ENCODE measurements at places on chromosomes 4 and X. TPM values are rescaled to one million over a fixed set of nuclear protein-coding genes. Genes with fewer than 3 reads are reported as not detected.

DNA sequence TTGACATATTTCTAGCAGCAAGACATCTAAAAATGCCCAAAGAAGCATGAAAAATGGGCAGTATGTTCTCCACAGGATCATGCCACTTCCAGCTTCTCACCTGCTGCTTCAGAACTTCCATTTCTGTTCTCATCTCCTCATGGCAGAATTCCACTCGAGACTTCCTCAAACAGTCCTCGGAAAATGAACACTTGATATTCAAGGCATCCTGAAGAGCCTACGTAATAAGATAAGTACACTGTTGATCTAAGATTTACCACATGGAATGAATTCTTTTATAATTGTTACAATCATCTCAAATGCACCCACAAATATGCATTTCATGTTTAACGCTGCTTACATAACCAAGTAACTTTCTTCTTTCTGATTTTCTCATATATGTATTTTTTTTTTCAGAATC, 14.1 kb downstream of the TNIP3 start:
- no peak overlapping the region for H3K4me3 ChIP-seq
- H3K27me3 ChIP-seq: no peaks in the 10 kb centered on the region
- H3K27ac ChIP-seq: no peak overlapping the region
- no peaks in the 10 kb centered on the region for H3K4me1 ChIP-seq
- DNase-seq: no peak
- H3K36me3 ChIP-seq: no peaks in the 10 kb centered on the region

- no peaks in the 10 kb centered on the region for H3K4me1 ChIP-seq
- no peak overlapping the region for H3K4me3 ChIP-seq
- no peaks in the 10 kb centered on the region for H3K27me3 ChIP-seq
Measured at GRCh38 chr4:111506706-111507105, 638.5 kb upstream of the FAM241A start.

- no peaks in the 10 kb centered on the region for H3K27me3 ChIP-seq
- H3K4me1 ChIP-seq: peaks cover 4% of the 10 kb centered on the region
- H3K4me3 ChIP-seq: peak overlapping the region; percentile 23
Measured at GRCh38 chrX:3176439-3176820, 135.2 kb downstream of the ARSF start.

- no peak overlapping the region for H3K4me3 ChIP-seq
- H3K27ac ChIP-seq: peak overlapping the region; percentile 59
- H3K36me3 ChIP-seq: peaks cover 7% of the 10 kb centered on the region
- DNase-seq: peak; percentile 79
- no peaks in the 10 kb centered on the region for H3K27me3 ChIP-seq
- peaks cover 6% of the 10 kb centered on the region for H3K4me1 ChIP-seq
Measured at GRCh38 chr4:67687636-67688035, 13.3 kb downstream of the UBA6 start.

DNA sequence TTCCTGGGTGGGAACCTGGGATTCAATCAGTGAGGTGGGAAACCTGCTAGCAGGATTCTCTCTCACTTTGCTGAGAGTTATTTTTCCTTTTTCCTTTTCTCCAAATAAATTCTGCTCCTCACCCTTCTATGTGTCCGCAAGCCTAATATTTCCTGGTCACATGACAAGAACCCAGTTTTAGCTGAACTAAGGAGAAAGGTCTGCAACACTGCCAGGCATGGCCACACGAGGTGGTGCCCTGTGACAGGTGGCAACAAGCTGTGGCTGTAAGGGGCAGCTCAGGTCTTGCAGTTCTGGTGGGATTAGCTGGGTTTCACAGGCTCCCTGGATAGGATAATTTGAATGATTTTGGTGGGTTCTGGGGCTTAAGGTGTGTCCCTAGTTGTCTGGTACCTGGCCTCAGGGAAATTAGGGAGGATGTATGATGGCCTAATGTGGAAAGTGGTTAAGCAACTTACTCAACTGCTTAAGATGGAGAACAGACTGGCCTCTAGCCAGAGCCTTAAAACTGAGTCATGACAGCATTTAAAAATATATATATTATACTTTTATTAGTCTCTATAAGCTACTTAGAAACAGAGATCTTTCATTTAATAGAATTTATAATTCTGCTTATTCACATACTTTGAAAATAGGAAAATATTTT, 215.0 kb downstream of the IL15 start:
- peak; percentile 64 for DNase-seq
- H3K4me3 ChIP-seq: no peak overlapping the region
- no peak overlapping the region for H3K27ac ChIP-seq
- H3K36me3 ChIP-seq: no peaks in the 10 kb centered on the region

DNA sequence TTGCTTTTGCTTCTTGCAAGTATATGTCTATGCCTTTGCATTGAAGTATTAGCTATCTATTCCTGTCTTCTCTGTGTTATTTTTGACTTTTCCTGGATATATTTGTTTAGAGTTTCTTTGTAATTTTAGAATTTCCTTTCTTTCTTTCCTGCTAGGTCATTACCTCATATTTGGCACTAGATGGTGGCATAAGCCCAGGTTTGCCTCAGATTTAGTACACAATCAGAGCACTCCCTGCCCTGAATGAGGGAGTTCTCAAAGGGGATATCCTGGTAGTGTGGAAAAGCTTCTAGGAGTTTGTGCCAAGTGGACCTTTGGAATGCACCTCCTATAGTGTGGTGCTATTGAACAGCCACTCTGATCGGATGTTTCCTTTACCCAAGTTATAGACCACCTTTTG, 181.6 kb downstream of the UGT8 start:
- H3K27ac ChIP-seq: no peak overlapping the region
- no peak overlapping the region for H3K4me3 ChIP-seq
- H3K36me3 ChIP-seq: no peaks in the 10 kb centered on the region

DNA sequence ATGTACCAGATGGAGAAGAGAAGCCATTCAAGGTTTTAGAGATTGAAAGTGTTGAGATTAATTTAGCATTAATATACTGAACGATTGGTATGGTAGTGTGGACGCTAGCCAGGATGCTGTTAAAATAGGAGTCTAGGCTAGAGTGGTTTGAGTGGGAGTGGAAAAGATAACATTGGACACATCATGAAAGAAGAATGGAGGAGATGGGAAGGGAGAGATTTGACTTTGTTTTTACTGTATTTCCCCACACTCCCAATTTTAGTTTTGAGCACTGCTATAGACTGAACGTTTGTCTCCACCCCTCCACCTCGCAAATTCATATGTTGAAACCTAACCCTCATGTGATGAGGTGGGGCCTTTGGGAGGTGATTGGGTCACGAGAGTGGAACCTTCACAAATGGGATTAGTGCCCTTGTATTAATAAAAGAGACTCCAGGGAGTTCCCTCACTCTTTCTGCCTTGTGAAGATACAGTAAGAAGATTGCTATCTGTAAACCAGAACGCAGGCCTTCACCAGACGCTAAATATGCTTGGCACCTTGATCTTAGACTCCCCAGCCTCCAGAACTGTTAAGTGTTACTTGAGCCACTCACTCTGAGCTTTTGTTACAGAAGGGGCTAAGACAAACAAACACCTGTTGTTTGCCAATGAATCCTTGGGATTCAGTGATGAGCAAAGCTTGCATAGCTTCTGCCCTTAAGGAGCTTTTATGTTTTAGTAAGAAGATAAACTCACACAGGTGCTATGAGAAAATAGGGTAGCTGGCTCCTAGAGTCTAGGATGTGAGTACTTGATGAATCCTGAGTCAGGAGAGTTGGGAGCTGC, 25.8 kb downstream of the USP9X start:
- H3K27ac ChIP-seq: no peak overlapping the region
- DNase-seq: peak; percentile 43
- H3K4me3 ChIP-seq: no peak overlapping the region
- H3K27me3 ChIP-seq: peaks cover 3% of the 10 kb centered on the region

- H3K4me3 ChIP-seq: peak overlapping the region; percentile 81
- no peaks in the 10 kb centered on the region for H3K27me3 ChIP-seq
- 0 out of 2 replicates have a peak overlapping the region, but pooled peaks have one; percentile 68 for H3K27ac ChIP-seq
- no peaks in the 10 kb centered on the region for H3K36me3 ChIP-seq
- no peak for DNase-seq
Measured at GRCh38 chr4:102867278-102868152, 1.3 kb upstream of the CISD2 start.

GRCh38 chr4:94757192-94758140, at the start of gene BMPR1B:
Gene BMPR1B (plus strand): TSS chr4:94757955. CDS start chr4:95104425, 346,470 bp downstream.
- H3K36me3 ChIP-seq: no peaks in the 10 kb centered on the region
- H3K4me3 ChIP-seq: peak within 1 kb of the TSS; percentile 42
- H3K27me3 ChIP-seq: peaks cover 33% of the 10 kb centered on the region
- no peaks in the 10 kb centered on the region for H3K4me1 ChIP-seq
- no peak within 1 kb of the TSS for H3K27ac ChIP-seq

DNA sequence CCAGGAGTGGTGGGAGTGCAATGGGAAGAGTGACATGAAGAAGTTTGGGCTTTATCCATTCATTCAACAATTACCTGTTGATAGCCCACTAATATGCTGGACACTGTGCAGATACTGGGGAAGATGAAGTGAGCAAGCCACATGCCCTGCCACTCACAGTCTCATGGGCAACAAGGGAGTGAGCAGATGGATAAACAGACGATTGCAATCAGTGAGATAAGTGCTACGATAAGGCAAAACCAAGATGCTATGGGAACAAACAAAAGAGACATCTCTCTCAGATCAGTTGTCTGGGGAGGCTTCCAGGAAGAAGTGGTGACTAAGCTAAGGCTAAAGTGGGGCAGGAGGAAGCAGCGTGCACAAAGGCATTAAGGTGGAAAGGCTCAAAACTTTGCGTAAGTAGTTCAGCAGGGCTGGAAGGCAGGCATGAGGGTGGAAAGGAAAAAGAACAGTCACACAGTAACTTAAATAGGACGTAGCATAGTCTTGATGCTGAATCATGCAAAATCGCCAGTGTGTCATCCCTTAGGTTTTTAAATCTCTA, 31.7 kb downstream of the GAB3 start:
- H3K36me3 ChIP-seq: no peaks in the 10 kb centered on the region
- H3K4me1 ChIP-seq: no peaks in the 10 kb centered on the region
- H3K27ac ChIP-seq: no peak overlapping the region
- DNase-seq: peak; percentile 85
- H3K27me3 ChIP-seq: no peaks in the 10 kb centered on the region
- H3K4me3 ChIP-seq: no peak overlapping the region

DNA sequence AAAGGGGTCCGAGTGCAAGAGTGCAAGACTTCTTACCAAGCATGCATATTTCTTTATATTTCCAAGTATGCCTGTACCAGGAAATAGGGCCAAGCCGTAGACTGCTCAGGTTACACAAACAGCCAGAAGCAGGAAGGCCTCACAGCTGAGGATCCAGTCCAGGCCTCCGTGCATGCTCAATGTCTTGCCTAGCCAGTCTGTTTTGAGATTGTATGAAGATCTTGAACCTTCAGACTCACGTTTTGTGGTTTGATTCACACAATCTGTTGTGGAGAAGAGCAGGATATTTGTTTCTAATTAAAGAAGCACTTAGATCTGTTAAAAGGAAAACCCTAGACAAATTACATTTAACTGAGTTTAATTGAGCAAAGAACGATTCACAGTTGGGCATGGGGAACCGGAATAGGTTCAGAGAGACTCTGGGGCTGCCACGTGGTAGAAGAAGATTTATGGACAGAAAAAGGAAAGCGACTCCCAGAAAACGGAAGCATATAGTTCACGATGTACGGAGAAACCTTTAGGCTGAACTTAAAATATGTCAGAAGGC, 1.2 kb downstream of the MGST2 start:
- DNase-seq: peak; percentile 76
- H3K27me3 ChIP-seq: no peaks in the 10 kb centered on the region
- H3K4me1 ChIP-seq: peaks cover 2% of the 10 kb centered on the region
- H3K27ac ChIP-seq: no peak overlapping the region
- no peaks in the 10 kb centered on the region for H3K36me3 ChIP-seq

GRCh38 chr4:81647388-81647787, 175.7 kb upstream of the RASGEF1B start:
- H3K4me1 ChIP-seq: no peaks in the 10 kb centered on the region
- no peak overlapping the region for H3K4me3 ChIP-seq
- H3K27me3 ChIP-seq: no peaks in the 10 kb centered on the region
- no peaks in the 10 kb centered on the region for H3K36me3 ChIP-seq

- no peaks in the 10 kb centered on the region for H3K27me3 ChIP-seq
- DNase-seq: peak; percentile 26
- H3K4me1 ChIP-seq: peaks cover 4% of the 10 kb centered on the region
- no peaks in the 10 kb centered on the region for H3K36me3 ChIP-seq
- H3K4me3 ChIP-seq: no peak overlapping the region
- no peak overlapping the region for H3K27ac ChIP-seq
Measured at GRCh38 chrX:12403474-12404082, 265.3 kb downstream of the FRMPD4 start.

DNA sequence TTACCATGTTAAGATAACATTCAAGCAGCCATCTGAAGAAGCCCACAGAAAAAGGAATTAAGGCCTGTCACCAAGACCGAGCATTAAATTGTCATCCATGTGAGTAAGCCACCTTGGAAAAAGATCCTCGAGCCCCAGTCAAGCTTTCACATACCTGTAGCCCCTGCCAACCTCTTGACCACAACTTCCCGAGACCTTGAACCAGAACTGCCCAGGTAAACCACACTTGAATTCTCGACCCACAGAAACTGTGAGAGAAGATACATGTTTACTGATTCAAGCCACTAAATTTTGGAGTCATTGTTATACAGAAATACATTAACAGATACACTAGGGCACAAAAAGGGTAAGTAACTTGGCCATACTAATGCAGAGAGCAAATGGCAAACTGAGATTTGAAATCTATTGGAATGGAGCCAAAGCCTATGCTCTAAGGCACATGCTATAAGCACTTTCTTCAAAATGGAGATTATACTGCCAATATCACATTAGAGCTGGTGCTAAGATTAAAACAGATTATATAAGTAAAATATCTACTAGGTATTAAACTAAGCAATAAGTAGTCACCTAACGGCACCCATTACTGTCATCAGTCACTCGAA, 49.5 kb downstream of the FAM13A start:
- no peak overlapping the region for H3K4me3 ChIP-seq
- DNase-seq: no peak
- no peaks in the 10 kb centered on the region for H3K4me1 ChIP-seq
- H3K27me3 ChIP-seq: no peaks in the 10 kb centered on the region

GRCh38 chrX:30196322-30196721, 19.0 kb upstream of the MAGEB2 start:
- DNase-seq: peak; percentile 9
- H3K27ac ChIP-seq: no peak overlapping the region
- no peaks in the 10 kb centered on the region for H3K36me3 ChIP-seq
- H3K4me1 ChIP-seq: no peaks in the 10 kb centered on the region
- H3K4me3 ChIP-seq: no peak overlapping the region

GRCh38 chrX:133610056-133610455, 194.8 kb upstream of the GPC4 start:
- H3K27me3 ChIP-seq: no peaks in the 10 kb centered on the region
- no peaks in the 10 kb centered on the region for H3K4me1 ChIP-seq
- DNase-seq: no peak
- H3K4me3 ChIP-seq: no peak overlapping the region
- no peak overlapping the region for H3K27ac ChIP-seq

DNA sequence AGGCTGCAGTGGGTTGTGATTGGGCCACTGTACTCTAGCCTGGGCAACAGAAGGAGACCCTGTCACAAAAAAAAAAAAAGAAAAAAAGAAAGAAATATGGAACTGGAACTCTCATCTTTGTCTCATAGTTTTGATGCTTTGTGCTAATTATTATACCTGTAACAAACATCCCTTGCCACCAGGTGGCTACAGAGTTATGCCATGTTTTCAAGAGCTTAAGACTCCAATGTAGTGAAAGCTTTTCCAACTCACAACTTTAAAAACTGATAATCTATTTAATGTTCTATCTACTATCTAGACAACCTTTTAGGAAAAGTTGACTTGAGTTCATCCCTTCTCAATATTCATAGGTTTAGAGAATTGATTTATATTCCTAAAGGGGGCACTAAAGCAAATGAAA, 42.4 kb downstream of the HTR2C start:
- no peaks in the 10 kb centered on the region for H3K36me3 ChIP-seq
- no peaks in the 10 kb centered on the region for H3K4me1 ChIP-seq
- DNase-seq: peak; percentile 3
- no peak overlapping the region for H3K4me3 ChIP-seq
- no peaks in the 10 kb centered on the region for H3K27me3 ChIP-seq

VEGFC gene
- total RNA-seq: 26.9 TPM

CLIC2 gene
- total RNA-seq: under 0.01 TPM

GPC3 gene
- not detected for total RNA-seq

RAB33A gene
- total RNA-seq: 1.6 TPM

GPR119 gene
- total RNA-seq: not detected

ADH1B gene
- total RNA-seq: 0.36 TPM

RTL3 gene
- 1.1 TPM for total RNA-seq

Measured in IMR-90 (cell line).